CD4-positive, alpha-beta memory T cell (primary cell): ENCODE measurements at places on chromosomes 12 and 14. TPM values are rescaled to one million over a fixed set of nuclear protein-coding genes. Genes with fewer than 3 reads are reported as not detected.

Gene TAS2R14
- 2.2 TPM for total RNA-seq

Gene ISM2
- total RNA-seq, result not detected

Gene KRT73
- 5.7 TPM for total RNA-seq

Gene ETFBKMT
- 1.8 TPM for total RNA-seq

Gene GPR84
- 0.36 TPM for total RNA-seq

Gene IL31
- total RNA-seq, result not detected

Gene DPF3
- total RNA-seq, result not detected

- no peaks in the 10 kb centered on the region for H3K27me3 ChIP-seq
- no peaks in the 10 kb centered on the region for H3K36me3 ChIP-seq
- H3K27ac ChIP-seq, result no peak overlapping the region
- H3K4me1 ChIP-seq, result no peaks in the 10 kb centered on the region
Observed at GRCh38 chr12:46492471-46493085, 120.0 kb upstream of the SLC38A2 start.

DNA sequence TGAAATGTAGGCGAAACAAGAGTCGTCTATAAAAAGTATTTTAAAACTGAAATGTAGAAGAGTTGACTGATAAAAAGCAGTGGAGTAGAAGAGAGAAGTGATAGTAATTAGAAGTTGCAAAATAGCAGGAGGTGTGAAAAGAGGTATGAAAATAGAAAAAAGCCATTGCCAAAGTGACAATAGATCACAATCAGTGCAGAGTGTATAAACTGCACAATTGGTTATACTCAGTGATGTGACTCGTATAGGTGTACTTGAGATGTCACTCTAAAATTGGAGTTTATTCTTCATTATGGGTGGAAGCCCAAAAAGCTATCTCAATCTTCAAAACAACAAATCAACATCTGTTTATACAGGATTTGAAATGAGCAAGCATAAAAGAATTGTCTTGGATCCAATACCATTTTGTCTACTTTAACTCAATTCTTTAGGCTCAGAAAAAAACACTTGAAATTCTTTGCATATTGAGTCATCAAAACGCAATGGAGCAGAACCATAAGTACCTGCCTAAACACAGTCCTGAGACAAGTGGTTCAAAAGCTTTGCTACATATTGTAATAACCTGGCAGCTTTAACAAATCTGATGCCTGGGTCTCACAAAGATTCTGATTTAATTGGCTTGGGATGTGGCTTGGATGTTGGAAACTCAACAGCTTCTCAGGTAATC, 8.8 kb downstream of the IKBIP start:
- H3K36me3 ChIP-seq, result peaks cover 3% of the 10 kb centered on the region
- H3K27me3 ChIP-seq, result no peaks in the 10 kb centered on the region
- H3K4me3 ChIP-seq, result no peak overlapping the region
- H3K4me1 ChIP-seq, result no peaks in the 10 kb centered on the region

- no peak overlapping the region for H3K27ac ChIP-seq
- peaks cover 50% of the 10 kb centered on the region for H3K36me3 ChIP-seq
- H3K4me1 ChIP-seq, result no peaks in the 10 kb centered on the region
Observed at GRCh38 chr12:132664206-132665148, 22.7 kb downstream of the POLE start.

GRCh38 chr14:68459480-68460136, 333.3 kb downstream of the ZFP36L1 start:
- H3K4me3 ChIP-seq, result no peak overlapping the region
- no peak for DNase-seq
- H3K27me3 ChIP-seq, result no peaks in the 10 kb centered on the region
- H3K4me1 ChIP-seq, result no peaks in the 10 kb centered on the region

DNA sequence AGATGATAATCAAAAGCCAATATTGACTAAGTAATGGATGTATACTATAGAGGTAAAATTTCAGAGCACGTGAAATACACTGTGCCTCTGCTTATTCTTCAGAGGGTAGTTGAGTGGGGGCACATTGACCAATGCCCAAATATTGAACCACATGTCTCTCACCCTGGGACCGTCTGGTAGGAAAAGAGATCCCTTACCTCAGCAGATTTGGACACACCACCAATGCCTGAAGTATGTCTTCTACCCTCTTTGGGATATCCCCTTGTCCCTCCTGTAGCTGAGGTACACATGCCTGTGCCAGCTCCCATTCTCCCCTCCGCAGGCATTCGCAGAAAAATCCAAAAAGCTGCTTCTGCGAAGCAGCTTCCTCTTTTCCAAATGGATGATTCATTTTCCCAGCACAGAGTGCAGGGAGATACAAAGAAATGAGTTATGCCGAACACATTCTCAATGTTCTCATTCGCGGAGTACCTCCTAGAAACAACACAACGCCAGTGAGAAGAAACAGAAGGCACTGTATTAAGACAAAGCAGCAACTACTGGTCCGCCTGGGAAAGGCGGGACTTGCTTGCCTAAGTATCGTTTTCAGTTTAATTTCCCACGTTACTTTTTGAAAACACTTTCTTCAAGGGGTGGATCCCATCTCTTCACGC, 691 bp downstream of the ZFYVE26 start:
- H3K4me1 ChIP-seq, result peaks cover 32% of the 10 kb centered on the region
- H3K4me3 ChIP-seq, result peak overlapping the region; percentile 54
- peaks cover 5% of the 10 kb centered on the region for H3K36me3 ChIP-seq
- peak overlapping the region; percentile 47 for H3K27ac ChIP-seq

- no peak overlapping the region for H3K27ac ChIP-seq
- DNase-seq, result no peak
- peaks cover 5% of the 10 kb centered on the region for H3K36me3 ChIP-seq
Observed at GRCh38 chr12:104689635-104690034, 232.9 kb downstream of the CHST11 start.

- H3K36me3 ChIP-seq, result no peaks in the 10 kb centered on the region
- DNase-seq, result no peak
- no peak overlapping the region for H3K27ac ChIP-seq
- H3K4me1 ChIP-seq, result no peaks in the 10 kb centered on the region
- no peak overlapping the region for H3K4me3 ChIP-seq
- H3K27me3 ChIP-seq, result no peaks in the 10 kb centered on the region
Observed at GRCh38 chr14:39452680-39453079, 20.4 kb upstream of the FBXO33 start.

- H3K27me3 ChIP-seq, result no peaks in the 10 kb centered on the region
- DNase-seq, result no peak
- H3K4me1 ChIP-seq, result no peaks in the 10 kb centered on the region
- H3K36me3 ChIP-seq, result no peaks in the 10 kb centered on the region
- no peak overlapping the region for H3K27ac ChIP-seq
Observed at GRCh38 chr14:38405851-38406635, 150.2 kb upstream of the CLEC14A start.

DNA sequence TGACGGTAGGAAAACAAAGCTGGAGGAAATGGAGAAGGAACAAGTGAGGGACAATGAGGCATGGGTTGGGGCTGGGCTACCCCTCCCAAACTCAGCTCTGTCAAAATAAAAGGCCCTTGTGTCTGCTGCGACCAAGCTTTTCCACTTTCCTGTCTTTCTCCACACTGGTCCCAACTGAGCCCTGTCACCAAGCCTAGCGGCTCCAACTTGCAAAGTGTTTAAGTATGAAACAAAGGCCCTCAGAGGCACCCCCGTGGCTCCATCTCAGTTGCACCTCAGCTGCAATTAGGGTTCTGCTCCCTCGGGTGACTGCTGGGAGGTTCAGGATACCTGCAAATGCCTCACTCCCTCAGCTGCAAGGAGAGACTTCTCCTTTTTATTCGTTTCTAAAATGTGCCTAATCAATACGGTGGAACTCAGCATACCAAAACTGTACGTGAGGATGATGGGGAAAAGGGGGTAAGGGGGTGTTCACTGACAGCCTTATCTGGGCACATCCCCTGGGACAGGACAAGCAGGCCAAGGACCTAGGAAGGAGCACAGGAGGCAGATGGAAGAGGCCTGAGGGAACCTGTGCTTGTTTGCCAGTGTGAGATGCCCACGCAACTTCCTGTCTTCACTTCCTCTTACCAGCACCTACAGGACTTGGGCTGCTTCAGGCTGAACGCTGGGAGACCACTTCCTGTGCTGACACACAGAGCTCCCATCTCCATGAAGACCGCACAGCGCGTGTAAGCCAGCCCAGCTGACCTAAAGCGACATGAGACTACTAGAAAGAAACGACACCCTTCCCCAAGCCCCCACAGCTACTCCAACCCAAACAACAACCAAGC, 8.9 kb downstream of the VAMP1 start:
- peak overlapping the region; percentile 42 for H3K4me3 ChIP-seq
- peaks cover 89% of the 10 kb centered on the region for H3K4me1 ChIP-seq
- H3K36me3 ChIP-seq, result peaks cover 52% of the 10 kb centered on the region
- H3K27ac ChIP-seq, result peak overlapping the region; percentile 82
- H3K27me3 ChIP-seq, result no peaks in the 10 kb centered on the region
- peak; percentile 86 for DNase-seq
